NCI-H1105 treated with DMSO at 0.1 percent for 48 hours (cell line): ENCODE measurements at places on chromosomes 6 and 20.

GRCh38 chr6:106247293-106247692 lies 78.3 kb downstream of the ATG5 start:
- no peak for DNase-seq

DNA sequence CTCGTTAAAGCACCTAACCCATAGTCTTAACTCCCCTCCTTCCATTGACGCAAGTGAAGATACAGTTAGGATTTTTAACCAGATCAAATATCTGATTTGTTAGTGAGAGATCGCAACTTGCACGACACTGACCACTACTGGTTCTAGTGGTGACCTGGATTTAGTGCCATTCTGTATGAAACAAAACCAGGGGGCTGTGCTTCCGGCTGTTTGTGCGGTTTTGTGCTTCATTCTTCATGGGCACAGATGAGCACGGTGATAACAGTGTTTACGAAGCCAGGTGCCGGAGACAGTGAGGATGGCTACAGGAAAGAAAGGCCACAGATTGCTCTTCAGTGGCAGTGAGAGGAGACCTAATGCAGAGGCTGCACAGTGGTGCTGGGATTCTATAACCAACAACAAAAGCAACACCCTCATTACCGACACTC lies 75.5 kb downstream of the NOL4L start:
- DNase-seq, result no peak

- no peak for DNase-seq
Observed at GRCh38 chr6:10331334-10331968, 83.4 kb downstream of the TFAP2A start.

- peak; percentile 74 for DNase-seq
Observed at GRCh38 chr6:108559884-108560462, 744 bp upstream of the FOXO3 start.

DNA sequence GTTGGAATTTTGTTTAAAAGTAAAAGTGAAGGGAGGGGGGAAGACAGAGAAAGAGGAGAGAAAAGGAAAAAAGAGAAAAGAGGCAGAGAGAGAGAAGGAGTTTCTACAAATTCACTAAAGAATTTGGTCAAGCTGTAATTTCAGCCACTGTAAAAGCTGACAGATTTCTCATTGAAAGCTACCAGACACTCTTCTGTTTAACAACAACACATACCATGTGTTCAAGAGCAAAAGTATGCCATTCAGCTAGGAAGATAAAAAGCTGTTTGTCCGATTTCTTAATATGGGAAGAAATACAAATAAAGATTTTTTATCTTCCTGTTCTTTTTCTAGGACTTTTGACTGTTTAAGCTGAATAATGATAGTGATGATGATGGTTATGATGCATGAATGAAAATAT lies 204.8 kb upstream of the RSPO3 start:
- DNase-seq, result no peak

DNA sequence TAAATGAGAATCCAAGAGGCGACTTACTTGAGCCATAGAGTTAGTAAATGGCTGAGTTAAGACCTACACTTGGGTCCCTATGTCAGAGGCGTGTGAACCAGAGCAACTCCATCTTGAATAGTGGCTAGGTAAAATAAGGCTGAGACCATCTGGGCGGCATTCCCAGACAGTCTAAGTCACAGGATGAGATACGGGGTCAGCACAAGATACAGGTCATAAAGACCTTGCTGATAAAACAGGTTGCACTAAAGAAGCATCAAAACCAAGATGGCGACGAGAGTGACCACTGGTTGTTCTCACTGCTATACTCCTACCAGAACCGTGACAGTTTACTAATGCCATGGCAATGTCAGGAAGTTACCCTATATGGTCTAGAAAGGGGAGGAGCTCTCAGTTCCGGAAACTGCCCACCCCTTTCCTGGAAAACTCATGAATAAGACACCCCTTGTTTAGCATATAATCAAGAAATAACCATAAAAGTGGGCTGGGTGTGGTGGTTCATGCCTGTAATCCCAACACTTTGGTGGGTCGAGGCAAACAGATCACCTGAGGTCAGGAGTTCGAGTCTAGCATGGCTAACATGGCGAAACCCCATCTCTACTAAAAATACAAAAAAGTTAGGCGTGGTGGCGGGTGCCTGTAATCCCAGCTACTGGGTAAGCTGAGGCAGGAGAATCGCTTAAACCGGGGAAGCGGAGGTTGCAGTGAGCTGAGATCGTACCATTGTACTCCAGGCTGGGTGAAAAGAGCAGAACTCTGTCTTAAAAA lies 43.9 kb upstream of the EEF1A1 start:
- no peak for DNase-seq
